ENCODE measurements at places on chromosomes 13 and 19.

GRCh38 chr13:51524312-51524711 lies 60.0 kb upstream of the WDFY2 start:
- no peak for DNase-seq

DNA sequence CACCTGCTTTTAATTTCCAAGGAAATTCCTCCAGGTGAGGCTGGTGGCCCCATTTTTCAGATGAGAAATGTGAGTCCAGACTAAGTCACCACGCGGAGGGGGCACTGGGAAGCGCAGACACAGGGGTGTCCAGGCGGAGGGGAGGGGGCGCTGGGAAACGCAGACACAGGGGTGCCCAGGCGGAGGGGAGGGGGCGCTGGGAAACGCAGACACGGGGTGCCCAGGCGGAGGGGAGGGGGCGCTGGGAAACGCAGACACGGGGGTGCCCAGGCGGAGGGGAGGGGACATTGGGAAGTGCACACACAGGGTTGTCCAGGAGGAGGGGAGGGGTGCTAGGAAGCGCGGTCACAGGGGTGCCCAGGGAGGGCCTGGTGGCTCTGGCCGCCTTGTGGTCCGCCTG lies 3.5 kb downstream of the GRK1 start:
- DNase-seq, result no peak

DNA sequence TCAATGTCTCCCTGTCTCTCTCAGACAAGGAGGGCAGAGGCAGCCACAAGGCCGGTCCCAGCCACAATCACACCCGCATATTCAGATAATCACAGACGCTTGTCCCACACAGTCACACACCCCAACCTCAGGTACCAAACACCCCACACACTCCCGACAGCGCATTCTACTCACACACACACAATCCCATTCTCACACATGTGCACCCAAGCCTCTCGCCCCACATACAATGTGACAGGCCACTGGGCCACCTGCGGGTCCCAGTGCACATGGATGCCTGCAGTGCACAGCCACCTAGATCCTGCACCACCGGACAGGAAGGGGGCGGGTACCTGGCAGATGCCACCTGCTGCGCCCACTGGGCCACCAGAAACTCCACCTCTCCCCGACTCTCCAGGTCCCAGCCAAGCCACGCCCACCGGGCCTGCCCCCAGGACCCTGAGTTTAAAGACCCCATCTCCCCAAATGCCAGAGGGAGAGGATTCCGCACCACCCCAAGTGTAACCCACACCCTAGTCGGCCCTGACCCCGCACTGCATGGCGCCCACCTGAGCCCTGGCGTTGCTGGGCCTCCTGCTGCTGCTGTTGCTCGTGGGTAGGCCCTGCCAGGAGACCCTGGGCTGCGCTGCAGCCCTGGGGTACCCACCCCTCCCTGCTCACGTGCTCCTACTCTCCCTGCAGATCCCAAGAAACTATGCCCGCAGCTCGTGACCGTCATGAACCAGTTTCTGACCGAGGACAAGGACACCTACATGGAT lies 10.6 kb downstream of the SCGB2B2 start:
- no peak for DNase-seq

DNA sequence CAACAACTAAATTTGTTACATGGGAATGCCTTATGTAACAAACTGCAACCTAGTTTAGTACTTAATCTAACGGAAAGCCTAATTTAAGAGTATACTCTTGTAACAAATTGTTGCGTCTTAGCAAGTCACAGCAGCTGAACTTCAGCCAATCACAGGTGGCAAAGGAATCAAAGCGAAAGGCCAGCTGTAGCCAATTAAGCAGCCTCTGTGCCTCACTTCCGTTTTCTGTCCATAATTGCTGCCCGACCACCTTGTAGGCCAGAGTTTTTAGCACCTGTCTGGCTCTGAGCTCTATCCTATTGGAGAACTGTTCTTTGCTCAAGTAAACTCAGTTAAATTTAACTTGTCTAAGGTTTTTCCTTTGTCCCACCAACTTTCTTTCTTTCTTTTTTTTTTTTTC lies 18.1 kb upstream of the HSPH1 start:
- no peak for DNase-seq

GRCh38 chr13:44819245-44819644 lies 170.0 kb downstream of the NUFIP1 start:
- DNase-seq, result no peak

- no peak for DNase-seq
Measured at GRCh38 chr19:5996623-5997320, 18.8 kb upstream of the RANBP3 start.

DNA sequence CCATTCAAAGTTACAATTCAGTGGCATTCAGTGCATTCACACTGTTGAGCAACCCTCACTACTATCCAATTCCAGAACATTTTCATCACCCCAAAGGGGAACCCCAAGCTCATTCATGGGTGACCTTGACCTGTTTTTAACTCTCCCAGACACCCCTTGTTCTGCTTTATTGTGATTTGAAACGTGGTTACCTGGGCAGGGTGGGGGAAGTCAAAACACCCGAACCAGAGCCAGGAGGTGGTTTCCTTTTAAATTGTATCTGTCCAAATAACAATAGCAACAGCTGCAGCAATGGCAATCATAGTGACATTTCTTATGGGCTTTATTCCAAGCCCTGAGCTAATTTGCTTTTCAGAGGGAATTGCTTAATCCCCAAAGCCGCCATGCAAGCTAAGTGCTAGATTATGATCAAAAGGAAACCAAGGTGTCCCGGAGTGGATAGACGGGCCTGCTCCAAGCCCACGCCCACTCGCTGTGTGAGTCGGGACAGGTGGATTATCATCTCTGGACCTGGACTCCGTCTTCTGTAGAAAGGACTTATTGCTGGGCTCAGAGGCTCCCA lies 6.1 kb downstream of the PTGIR start:
- DNase-seq, result no peak

DNA sequence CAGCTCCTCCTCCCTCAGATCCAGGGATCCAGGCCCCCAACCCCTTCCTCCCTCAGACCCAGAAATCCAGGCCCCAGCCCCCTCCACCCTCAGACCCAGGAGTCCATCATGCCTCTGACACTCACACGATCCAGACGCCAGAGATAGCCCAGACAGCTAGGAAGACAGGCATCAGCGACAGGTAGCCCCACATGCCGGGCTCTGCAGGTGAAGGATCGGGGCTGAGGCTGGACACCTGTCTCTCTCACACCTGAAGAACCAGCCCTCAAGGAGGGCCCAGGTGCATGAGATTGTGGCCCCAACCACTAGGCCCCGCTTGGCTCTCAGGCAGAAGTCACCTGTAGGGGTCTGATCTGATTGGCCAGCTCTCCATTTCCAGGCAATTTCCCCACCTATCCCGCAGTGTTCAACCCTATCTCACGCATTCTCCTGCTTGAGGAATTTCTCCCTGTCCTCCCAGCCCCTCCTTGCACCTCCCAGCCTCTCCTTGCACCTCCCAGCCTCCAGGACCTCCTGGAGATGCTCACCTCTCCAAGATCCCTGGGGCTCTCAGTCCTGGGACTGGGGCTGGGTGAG lies 4.2 kb downstream of the TMEM150B start:
- no peak for DNase-seq

DNA sequence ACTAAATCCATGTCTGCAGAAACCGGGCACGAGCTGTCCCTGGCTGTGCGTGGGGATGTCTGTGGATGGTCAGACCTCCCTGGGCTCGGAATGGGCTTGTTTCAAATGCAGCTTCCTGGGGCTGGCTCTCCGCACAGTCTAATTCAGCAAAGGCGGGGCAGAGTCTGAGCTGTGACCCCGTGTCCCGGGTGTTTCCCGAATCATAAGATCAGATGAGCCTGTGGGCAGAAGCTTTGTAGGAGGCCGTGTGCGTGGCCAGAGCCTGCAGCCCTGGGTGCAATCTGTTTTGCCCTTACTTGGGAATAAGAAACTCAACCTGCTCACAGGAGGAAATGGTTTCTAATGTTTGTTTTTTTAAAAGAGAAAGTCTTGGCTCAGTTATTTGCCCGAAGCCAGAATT lies 13.9 kb upstream of the GNA11 start:
- no peak for DNase-seq

- no peak for DNase-seq
Measured at GRCh38 chr19:18396471-18397241, 766 bp downstream of the LRRC25 start.

DNA sequence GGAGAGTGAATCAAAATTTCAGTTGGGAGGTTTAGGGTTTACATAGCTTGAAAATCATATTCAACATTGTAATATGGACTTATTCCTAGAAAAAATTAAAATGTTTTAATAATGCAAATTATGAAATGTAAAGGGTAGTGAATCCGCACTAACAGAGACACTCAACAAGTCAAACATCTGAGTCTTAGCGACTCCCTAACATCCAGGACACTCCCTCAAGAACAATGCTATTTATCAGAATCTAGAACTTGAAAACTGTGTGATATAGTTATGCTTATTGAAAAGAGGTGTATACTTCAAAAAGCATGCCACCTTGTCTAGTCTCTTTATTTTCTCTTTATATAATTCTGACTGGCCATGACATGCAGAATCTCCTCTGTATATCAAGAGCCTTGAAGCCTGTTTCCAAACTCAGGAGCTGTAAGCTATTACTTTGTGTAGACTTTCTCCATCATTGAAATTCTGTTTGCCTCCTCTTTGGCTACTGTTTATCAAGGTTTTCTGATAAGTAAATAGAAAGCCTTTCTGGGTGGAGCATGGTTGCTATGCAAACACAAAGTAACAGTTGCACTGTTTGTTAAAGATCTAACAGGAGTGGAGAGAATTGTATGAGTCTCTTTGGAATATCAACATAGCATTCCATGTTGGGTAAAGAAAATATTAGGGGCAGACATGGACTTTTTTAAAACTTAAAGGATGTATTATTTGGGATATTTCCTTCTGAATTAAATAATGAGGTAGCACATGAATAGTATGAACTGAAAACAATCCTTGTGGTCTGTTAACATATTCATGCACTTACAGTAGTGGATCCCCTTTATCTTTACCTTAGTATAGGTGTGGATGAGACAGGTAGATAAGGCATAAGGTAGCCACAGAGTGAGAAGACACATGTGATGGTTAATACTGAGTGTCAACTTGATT lies 56.4 kb upstream of the MBNL2 start:
- DNase-seq, result no peak

GRCh38 chr13:83940742-83941141 lies 58.5 kb upstream of the SLITRK1 start:
- DNase-seq, result no peak

DNA sequence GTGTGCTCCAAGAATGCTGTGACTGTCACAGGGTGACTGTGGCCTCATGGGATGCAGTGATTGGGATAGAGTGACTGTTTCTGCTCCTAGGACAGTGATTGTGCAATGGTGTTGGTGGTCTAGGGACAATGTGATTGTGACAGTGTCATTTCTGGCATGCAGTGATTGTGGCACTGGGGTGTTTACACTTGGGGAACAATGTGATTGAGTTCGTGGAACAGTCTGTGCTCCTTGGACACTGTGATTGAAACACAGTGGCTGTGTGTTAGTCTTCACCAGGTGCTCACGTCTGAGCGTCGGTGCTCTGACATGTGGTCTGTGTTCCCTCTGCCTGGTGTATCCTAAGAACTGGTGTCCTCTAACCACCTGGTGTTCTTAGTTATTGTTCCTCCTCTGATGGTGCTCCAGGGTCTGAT lies 1.7 kb downstream of the PDE4A start:
- DNase-seq, result no peak

DNA sequence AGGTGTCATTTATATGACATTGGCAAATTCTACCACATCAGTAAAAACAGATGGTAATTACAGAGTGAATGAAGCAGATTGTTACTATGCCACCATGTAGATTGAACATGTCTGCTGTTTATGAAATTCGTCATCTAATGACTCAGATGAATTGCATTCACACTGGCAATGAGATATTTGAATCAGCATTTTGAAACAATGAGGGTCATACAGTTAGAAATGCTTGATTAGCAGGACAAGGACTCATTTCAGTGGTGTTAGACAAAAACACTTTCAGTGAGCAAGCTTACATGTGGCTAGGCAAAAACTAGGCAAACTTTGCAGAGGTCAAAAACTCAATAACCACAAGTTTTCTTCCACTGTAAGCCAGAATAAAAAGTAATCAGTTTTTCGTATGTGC lies 1165.0 kb downstream of the SLITRK1 start:
- no peak for DNase-seq

DNA sequence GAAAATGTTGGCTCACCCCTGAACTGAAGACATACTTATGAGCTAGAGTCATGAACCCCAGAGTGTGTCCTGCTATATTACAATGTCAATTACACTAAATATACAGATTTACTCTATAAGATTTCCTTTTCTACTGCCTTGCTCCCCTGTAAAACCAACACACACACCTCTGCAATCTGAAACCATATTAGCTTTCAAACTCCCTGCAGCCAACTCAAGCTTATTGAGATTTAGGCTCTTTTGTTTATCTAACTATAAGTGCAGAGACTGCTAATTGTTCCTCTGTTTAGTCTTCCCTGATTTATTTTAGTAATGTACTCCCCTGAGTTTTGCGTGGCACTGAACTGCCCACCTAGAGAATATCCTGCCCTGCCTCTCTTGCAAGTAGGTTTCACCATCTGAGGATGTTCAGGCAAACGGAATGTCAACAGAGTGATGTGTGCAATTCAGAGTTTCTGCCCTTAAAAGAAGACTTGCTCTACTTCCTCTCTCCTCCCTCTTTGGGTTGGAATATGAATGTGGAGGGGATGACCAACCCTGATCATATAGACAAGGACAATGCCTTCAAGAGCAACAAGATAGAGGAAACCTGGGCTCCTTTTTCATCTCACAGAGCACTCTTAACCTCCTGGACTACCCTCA lies 22.3 kb downstream of the FAM216B start:
- DNase-seq, result no peak

DNA sequence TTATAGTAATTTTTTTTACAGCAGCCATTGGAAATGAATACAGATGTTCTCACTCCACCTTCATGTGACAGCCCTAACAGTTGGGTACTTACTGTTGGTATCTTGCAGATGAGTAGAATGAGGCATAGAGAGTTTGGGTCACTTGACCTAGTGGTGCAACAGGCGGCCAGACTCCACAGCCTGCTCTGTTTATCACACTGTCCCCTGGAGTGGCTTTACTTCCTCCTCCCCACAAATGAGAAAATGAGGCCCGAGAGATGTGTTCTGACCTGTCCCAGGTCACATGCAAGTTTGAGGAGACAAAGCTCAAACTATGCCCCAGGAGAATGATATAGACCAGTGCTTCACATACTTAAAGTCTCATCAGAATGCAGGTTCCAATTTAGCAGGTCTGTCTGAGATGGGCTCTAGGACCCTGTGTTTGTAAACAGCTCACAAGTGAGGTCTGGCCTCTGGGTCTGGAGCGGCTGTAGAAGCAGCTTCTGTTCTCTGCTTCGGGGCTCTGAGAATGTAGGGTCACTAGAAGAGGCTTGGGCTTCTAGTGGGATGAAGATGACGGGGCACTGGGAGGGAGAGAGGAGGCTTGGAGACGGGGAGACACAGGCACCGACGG lies 37.4 kb upstream of the RCBTB2 start:
- no peak for DNase-seq

GRCh38 chr13:100100115-100100879 lies 11.4 kb downstream of the PCCA start:
- DNase-seq, result no peak

All from naive thymus-derived CD4-positive, alpha-beta T cell (primary cell).